WTC11 (cell line): ENCODE measurements at places on chromosomes 11 and 22.

DNA sequence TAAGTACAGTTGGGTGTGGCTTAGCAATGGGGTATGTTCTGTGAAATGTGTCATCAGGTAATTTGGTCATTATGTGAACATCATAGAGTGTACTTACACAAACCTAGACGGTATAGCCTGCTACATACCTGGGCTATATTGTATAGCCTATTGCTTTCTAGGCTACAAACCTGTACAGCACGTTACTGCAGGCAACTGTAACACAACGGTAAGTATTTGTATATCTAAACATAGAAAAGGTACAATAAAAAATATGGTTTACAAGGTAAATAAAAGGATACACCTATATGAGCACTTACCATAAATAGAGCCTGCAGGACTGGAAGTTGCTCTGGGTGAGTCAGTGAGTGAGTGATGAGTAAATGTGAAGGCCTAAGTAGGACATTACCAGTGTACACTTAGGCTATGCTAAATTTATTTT is 73.1 kb upstream of the GDPD4 start:
- no peak for DNase-seq

DNA sequence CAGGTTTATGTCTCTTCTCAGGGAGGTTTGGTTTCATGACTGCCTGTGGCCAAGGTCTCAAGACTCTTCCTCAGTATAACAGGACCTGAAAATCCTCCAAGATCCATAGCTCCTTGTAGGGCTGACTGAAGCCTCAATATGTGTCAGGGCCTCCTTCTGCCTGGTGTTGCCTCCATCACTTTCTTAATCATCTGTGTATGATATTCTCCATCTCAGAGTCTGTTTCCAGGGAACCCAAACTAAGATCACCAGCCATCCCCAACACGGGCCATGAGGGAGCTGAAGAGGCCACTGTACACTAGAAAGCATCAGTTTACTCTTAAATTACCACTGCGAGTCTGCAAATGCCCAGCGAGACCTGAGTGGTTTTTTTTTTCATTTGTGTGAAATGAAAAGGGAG is 17.7 kb downstream of the GGTLC2 start:
- DNase-seq: no peak

DNA sequence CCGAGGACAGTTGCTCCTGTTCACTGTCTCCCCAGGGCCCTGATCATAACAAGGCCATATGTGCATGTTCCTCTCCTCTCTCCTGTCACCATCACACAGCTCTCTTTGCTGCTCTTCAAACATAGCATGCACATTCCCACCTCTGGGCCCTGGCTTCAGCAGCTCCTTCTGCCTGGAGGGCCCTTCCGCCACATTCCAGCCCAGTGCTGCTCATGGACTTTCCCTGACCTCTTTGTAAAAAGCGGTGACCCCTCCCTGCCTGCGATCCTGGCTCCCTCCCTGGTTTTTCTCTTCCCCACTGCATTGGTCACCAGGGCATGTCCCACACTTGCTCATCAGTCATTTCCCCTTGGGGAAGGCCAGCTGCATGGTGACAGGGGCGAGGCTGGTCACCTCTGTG is 98.2 kb downstream of the MYO18B start:
- no peak for DNase-seq

DNA sequence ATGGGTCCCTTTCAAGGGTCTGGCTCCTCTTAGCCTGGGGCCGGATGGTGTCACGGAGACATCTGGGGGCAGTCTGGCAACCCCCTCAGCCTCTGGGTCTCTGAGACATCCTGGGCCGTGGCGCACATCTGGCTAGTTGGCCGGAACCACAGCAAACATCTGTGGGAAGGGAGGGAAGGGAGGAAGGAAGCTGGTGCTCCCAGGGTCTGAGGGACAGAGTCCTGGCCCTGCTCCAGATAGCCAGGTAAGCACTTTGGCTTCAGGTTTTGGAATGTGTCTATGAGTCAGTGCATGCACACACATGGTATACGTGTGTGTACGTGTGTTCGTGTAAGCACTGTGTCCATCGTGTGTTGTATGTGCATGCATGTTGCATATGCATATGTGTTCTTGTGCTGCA is 225.1 kb downstream of the MN1 start:
- DNase-seq: no peak

DNA sequence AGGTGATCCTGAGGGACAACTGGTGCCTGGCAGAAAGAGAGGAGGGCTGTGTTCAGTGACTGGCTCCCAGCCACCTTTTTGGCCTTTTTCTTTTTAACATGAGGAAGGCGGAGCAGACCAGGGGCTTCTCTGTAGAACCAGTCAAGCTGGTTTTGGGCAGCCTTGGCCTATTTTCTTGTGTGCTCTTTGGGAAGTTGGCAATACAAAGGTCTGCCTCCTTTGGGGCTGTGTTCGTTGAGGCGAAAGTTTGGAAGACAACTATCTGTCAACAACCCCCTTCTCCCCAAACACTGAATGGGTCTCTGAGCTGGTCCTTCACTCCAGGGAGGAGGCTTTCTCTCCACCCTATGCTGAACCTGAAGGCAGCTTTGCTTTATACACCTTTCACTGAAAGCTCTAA is 8.5 kb downstream of the MARK2 start:
- DNase-seq: peak; percentile 36

- no peak for DNase-seq
These were observed 39.0 kb downstream of the CSNK2A3 start for GRCh38 chr11:11313902-11314692.

DNA sequence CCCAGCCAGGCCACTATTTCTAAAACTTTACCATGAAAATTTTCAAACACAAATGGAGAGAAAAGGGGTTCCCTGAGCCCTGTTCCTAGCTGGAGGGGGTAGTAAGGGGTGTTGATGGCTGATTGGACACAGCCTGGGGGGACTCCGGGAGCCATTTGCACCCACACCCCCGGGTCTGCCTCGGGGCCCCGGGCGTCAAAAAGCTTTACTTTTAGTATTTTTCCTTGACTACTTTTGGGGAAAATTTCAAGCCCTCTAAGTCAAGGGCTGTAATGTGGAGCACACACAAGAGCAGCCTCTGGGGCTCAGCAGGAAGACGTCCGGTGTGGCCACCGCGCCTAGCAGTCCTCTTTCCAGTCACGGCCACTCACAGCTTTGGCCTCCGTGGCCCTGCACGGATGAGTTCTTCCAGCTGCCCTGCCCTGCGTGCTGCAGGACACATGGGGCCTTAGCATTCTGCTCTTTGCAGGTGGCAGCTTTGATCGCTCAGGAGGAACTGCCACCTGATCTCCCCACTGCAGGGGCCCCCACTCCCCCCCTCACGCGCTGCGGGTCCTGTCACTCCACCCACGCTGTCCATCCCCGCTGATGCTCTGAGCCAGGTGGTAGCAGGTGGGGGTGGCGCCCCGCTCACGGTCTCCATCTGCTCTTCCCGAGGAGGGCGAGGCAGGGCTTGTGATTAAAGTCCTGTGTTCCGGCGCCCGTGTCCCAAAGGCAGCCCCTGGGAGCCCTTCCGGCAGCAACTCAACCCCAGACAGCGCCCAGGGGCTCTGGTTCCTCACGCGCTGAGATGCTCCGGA is 14.4 kb downstream of the RNH1 start:
- DNase-seq: no peak

DNA sequence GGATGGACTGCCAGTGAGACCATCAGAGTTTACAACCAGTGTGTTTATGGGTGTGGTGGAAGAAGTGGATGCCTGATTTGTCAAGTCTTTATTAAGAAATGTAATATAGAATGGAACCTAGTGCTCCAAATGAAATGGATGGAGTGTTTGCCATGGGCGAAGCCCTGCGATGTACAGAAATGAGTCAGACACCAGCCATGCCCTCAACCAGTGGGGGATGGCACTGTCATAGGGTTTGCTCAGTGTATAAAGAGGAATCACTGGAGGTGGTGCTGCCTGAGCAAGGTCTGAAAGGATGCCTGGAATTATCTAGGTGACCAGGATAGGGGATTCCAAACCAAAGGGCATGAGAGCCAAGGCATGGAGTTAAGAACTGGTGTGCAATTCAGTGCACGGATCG is 120.9 kb upstream of the MTNR1B start:
- DNase-seq: no peak

- no peak for DNase-seq
These were observed 6.2 kb downstream of the STIM1 start for GRCh38 chr11:3861683-3862082.

DNA sequence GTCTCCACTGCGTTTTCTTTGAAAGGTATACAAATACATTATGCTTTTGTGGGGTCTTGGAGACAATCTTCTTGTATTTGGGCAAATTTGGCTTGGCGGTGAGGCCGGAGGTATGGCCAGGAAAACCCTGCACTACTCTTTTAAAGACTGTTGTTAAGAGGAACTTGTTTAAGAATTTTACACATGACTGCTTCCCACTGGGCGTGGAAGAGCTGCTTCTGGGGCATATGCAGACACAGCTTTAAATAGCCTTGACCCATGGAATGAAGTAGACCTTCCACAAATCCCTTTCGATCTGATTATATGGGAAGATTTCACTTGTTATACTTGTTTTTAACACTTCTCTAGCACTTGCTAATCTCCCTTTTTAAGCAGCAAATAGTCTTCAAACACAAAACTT is 453.6 kb downstream of the MN1 start:
- no peak for DNase-seq

- no peak for DNase-seq
These were observed 55.3 kb downstream of the CELSR1 start for GRCh38 chr22:46482056-46482675.

GRCh38 chr11:1036303-1036923 is at the start of gene MUC6:
Gene MUC6, minus strand, starts transcription at chr11:1036718. Its CDS starts 63 bp downstream, at chr11:1036655.
- no peak for DNase-seq

DNA sequence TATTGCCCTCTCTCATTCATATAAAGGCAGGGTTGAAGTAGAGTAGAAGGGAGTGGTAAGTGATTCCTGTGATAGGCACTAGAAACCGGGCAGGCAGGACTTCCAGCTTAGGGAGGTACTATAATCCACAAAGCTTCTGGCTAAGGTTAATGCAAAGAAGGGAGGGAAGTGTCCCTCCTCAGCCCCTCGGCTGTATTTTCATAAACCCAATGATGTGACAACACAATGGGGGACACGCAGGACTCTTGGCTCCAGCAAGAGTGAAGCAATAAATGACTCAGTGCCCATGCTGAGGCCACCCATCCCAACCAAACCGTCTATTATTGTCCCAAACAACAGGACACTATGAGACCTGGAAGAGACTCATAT is 90.7 kb downstream of the ETS1 start:
- no peak for DNase-seq

DNA sequence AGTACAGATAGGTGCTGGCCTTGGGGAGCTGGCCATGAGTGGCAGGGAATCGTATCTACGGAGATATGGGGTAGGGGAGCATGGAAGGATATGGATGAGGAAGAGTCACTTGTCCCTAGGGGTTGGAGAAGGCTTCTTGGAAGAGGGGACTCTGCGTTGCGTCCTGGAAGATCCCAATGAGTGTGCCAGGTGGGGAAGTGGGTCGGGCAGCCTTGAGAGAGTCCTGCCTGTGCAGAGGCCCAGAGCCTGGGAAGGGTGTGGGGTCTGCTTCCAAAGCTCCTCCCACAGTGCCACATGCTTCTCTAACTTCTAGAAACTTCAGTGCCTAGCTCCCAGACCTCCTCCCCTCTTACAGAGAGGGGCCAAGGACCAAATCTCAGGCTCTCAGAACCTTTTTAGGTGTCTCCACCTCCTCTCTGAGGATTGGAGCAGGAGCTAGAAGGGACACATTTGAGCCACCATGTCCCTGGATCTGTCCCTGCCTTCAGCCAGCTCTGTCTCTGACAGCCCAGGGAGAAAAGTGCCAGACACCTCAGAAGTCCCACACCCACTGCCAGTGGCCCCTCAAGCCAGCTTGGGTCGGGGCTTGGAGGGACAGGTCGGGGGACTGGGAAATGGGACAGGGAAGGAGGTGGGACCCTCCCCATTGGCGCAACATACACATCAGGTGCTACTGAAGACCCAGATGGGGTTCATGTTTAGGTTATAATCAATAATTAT is 11.0 kb downstream of the RHBDD3 start:
- no peak for DNase-seq

- DNase-seq: no peak
These were observed 8.8 kb downstream of the DGCR2 start for GRCh38 chr22:19113429-19113828.

GRCh38 chr22:49140911-49141665 is 686.6 kb downstream of the BRD1 start:
- DNase-seq: no peak

DNA sequence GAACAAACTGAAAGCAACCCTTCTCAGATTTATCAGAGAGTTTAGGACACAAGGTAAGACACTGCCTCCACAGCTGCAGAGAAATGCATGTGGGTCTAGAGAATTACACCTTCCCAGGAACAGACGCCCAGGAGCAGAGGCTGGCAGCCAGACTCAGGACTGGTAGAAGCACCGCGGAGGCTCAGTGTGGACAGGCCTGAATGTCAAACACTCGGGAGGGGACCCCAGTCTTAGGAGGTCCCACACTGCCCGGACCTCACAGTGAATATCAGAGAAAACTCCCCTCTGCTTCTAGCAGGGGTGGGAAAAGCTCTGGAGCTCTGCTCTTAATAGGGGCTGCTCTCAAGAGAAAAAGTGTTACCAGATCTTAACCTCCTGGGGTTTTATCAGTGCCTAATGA is 952.7 kb downstream of the BRD1 start:
- no peak for DNase-seq

- no peak for DNase-seq
These were observed 14.7 kb upstream of the ZNF280A start for GRCh38 chr22:22534604-22535415.
